ENCODE measurements at places on chromosomes 7 and 10. TPM values are rescaled to one million over a fixed set of nuclear protein-coding genes. Genes with fewer than 3 reads are reported as not detected.
A peak's percentile ranks its signal among the peaks of the same experiment; 100 is the strongest.

LRIT1 gene
- not detected for total RNA-seq

DNA sequence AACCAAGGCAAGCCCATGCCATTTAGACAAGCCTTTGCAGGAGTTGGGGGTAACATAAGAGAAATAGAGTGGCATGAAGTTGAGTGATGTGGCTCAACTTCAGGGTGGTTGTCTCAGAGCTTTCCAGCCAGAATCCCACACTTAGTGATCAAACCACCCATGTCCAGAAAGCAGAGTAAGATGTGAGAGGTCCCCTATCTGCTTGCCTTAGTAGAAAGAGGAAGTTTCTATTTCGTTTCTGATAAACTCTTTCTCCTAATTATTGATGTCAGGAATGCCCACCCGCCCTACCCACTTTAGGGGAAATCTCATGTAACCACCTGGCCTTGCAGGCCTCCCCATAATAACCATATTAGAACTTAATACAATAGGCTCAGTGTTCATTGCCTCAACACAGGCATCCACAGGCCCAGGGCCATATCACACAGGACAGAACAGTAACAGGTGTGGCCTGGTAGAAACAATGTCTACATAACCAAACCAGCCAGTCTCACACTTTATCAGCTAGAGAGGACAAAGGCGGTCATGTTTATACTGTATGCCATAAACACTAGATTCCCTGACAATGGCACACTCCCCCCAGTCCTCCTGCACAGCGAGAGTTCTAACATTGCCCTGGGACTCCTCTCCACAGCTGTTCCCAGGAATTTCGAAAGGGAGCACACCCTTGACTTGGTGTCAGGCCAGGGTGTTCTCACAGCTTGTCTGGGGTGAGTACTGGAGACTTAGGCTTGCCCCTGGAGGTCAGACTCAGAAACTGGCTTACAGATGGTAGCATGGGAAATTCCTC lies 364.4 kb downstream of the CXCL12 start:
- peak; percentile 83 for DNase-seq

DNA sequence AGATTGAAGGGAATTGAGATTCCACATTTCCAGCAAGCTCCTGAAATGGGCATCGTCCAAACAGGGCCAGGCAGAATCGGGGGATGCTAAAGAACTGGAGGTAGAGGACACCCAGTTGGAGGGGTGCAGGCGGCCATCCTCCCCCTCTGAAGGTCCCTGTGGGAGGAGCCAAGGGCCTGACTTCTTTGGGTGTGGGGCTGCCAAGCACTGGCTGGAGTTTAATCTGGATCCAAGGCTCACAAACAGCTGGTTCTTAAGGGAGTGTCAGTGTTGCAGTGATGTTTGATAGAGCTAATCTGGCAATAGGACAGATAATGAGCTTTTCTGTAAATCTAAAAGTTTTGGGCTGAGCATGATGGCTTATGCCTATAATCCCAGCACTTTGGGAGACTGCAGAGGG lies 20.8 kb downstream of the TSPAN14 start:
- DNase-seq: no peak

IFIT1 gene
- total RNA-seq: 42.4 TPM

HOXA7 gene
- total RNA-seq: not detected

GRCh38 chr7:1474736-1475135 lies 15.5 kb upstream of the MICALL2 start:
- DNase-seq: no peak

DNA sequence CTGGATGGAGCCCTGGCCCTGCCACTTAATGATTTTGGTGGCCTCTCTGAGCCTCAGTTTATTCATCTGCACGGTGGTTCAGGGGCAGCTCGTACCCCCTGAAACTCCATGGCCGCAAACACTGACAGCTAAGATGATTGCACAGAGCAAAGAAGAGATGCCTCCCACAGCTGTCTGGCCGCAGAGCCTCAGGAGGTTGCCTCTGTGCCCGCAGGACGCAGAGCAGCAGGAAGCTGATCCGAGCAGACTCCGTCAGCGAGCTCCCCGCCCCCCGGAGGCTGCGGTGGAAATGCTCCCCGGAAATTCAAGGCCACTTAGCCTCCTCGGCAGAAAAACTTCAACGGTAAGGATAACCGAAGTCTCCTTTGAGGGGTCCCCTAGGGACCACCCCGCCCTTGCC lies 30.2 kb upstream of the C10orf53 start:
- no peak for DNase-seq

GRCh38 chr7:154769527-154769926 lies 233.4 kb downstream of the PAXIP1 start:
- no peak for DNase-seq

GRCh38 chr7:82442492-82443035 lies 1.0 kb downstream of the CACNA2D1 start:
- peak; percentile 57 for DNase-seq

GRCh38 chr7:29970158-29970557 lies 19.4 kb downstream of the SCRN1 start:
- no peak for DNase-seq

TAS2R41 gene
- 0.31 TPM for total RNA-seq

DNA sequence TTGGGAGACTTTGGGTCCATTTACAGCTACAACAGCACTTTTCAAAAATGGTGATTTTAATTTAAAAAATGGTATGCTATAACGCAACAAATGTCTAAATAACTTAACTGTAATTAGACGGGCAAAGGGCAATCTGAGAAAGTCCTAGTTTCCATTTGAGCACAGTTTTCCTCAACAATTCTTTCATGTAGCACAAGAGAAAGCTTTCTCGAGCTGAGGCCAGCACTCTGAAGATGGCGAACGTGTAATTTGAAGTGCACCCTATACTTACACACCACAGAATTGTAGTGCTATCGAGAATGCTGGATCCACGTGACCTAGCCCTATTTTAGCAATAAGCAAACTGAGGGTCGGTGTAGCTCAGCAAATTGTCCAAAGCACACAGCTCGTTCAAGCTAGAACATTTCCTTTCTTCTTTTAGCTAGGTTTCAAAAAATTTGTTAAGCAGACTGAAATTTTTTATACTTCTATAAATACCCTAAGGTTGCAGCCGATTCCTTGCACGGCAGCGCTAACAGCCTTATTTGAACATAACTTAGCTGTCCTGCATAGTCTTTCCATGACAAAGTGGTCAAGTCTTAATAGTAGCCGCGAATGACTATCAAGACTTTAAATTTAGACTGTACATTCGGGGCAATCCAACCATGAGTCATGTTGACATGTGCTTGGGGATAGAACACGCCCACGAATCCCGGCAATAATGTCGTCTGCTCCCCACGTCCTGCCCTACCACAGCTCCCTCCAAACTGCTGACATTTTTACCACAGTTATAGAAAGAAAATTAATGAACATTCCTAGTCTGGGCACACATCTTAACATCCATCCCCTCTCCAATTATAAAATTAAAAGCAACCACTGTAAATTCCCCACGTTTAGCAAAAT lies 10.0 kb downstream of the KLF6 start:
- peak; percentile 52 for DNase-seq

DNA sequence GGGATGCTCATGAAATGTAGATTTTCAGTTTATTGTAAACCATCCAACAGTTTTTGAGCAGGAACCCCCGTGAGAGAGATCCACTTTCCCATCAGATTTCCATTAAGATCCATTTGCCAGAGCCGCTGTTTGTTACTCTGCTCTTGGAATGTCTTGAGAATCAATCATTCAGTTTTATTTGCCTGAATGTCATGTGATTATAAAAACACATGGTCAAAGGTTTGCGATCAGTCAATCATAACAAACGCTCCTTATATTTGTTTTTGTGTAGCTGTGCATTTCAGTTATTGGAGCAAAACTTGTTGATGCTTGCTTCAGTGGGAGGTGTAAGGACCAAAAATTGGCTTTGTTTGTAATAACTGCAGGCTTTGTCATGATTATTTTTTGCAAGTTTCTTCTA lies 155.8 kb upstream of the RHOBTB1 start:
- DNase-seq: peak; percentile 17

- DNase-seq: no peak
Measured at GRCh38 chr7:45683556-45684148, 109.5 kb downstream of the ADCY1 start.

LRMDA gene
- total RNA-seq: 6.3 TPM

DNA sequence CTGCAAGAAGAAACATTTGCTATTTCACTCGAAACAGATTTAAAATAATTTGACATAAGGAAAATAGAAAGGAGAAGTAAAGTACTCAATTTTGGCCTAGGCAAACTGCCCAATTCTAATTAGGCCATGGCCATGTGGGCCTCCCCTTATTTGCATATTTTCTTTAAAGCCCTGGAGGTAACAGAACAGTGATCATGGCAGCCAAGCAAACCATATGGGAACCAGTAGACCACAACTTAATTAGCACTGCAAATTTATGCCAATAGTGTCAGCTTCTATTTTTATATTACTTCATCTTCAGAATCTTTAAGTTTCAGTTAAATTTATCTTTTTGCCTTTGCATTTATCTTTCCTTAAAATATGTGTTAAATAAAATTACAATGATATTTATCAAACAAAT lies 63.3 kb upstream of the THSD7A start:
- peak; percentile 0 for DNase-seq

- peak; percentile 60 for DNase-seq
Measured at GRCh38 chr10:61346796-61347413, 106.3 kb downstream of the TMEM26 start.

DNA sequence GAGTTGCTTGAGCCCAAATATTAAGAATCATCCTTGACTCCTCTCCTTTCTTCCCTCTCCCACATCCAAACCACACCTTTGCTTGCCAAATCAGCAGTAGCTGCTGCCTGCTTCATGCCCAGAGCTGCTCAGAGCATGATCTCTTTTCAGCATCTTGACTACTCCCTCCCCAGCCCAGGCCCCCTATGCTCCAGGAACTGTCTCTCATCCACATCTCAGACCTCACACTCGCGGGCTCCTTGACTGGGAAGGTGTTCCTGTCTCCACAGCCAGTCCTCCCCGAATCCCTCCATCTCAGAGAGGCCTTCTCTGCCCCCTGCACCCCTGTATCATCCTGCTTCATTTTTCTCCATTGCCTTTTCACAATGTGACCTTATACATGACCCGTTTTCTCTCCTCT lies 157.0 kb downstream of the DNAJB6 start:
- DNase-seq: no peak

DNA sequence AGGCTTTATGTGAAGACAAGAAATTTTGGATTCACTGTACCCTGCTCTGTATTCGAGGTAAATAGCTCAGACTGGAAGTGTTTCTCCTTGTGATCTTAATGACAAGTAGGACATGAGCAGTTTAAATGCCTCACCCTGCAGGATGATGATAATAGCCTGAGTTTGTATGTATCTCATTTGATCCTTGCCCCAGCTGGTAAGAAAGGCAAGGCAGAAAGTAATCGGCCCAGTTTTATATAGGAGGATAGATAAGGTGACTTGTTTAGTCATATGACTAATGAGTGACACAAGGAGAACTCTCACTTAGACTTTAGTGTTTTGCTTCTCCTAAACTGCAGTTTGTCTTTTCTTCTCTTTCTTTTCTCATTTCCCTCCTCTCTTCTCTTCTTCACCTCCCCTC lies 372.6 kb downstream of the PHF14 start:
- no peak for DNase-seq

DNA sequence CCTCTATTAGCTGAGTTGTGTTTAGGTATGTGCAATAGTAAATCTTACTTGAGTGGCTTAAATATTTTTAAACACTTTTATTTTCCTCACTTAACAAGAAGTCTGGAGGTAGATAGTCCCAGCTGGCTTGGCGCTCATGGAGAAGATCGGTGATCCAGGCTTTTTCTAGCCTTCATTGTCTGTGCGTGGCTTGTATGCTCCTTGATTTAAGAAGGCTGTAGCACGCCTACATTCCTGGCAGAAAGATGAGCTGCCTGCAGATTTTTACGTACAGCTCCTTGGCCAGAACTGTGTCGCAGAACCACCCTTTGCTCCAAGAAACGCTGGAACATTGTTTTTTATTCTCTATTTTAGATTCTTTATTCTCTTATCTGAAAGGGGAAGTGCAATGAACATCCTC lies 284.1 kb downstream of the KIF20B start:
- DNase-seq: no peak

DNA sequence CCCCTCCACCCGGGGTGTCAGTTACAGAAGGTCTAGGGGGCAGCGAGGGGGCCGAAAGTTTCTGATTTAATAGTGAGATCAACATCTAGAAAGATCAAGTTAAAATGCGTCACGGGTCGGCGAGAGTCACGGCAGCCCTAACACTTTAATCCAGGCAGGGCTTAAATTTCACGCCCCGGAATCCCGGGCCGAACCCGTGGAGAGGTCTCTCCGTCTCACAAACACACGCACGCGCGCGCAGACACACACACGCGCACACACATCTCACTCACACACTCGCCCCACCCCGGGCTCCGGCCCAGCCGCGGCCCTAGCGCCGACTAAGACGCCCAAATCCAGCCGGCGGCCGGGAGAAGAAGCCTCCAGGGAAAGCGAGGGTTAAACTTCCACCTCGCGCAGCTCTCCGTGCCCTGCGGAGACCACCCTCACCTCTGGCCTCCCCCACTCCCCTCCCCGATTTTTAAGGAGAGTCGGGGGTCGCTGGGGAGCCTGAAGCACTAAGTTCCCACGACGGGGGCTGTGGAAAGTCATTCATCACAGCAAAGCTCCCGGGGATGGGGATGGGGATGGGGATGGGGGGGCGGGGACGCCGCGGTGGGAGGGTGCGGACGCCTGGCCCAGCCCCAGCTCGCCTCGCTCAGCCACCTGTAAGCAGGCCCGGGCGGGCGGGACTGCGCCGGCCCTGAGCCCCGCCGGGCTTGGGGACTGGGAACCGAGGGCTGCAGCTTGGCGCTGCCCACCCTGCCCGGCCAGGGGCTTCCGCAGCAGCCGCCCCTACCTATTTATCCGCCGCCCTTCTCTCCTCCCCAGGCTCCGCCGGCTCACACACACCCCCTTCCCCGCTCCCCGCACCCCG lies 1.6 kb downstream of the PDGFA start:
- DNase-seq: peak; percentile 88

CCAR1 gene
- total RNA-seq: 45.5 TPM

- DNase-seq: no peak
Measured at GRCh38 chr7:20466543-20467021, 135.9 kb downstream of the ITGB8 start.
